ENCODE measurements at places on chromosomes 11 and 22.

GRCh38 chr22:28146401-28147314 is 227.6 kb upstream of the PITPNB start:
- no peak for DNase-seq

DNA sequence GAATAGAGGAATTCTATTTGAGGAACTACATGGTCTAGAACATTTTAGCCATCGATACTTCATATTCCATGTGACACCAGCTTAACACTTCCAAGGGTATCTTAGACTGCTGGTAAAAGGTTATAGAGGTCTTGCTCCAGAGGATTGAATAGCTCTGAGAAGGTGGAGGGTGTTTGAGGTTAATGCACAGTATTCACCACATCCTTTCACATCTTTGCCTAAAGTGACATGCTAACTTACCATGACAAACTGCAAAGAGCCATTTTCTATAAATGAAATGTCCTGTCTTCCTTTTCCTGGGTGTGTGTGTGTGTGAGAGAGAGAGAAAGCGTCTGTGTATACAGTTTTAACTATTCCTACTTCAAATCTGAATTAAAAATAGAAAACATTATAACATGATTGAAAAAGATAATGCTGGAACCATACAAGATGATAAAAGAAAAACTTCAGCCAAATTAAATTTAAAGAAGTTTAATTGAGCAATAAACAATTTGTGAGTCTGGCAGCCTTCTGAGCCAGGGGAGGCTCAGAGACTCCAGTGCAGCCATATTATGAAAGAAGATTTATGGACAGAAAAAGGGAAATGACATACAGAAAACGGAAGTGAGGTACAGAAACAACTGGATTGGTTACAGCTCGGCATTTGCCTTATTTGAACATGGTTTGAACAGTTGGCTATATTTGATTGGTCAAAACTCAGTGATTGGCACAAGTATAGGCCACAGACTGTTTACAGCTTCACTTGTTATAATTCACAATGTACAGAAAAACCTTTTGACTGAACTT is 320.9 kb upstream of the CCDC179 start:
- no peak for DNase-seq

DNA sequence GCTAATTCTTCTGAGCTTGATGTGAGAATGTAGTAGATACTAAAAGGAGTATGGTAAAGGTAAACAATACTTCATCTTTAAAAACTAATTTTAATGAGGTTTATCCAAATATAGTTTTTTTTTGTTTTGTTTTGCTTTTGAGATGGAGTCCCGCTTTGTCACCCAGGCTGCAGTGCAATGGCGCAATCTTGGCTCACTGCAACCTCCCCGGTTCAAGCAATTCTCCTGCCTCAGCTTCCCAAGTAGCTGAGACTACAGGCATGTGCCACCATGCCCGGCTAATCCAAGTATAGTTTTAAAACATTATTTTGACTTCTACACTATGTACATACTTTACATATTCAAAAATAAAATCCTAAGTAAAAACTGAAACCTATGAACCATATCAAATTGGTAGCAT is 4.1 kb downstream of the ZBTB44 start:
- no peak for DNase-seq

DNA sequence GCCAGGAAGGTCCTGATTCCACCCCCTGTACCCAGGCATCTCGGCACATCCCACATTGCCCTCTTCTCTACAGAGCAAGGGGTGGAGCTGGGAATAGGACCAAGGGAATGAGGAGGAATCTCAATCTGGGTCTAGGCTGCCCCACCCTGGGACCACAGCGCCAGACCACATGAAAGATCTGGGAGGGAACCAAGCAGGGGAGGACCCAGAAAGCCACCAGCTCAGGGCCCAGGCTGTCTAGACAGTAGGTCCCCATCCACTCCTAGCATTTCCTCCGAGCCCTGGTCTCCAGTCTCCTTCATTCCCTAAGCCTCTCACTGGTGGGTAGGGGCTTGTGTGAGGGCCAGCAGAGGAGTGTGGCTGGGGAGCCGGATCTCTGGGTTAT is 11.6 kb downstream of the PHLDB1 start:
- no peak for DNase-seq

DNA sequence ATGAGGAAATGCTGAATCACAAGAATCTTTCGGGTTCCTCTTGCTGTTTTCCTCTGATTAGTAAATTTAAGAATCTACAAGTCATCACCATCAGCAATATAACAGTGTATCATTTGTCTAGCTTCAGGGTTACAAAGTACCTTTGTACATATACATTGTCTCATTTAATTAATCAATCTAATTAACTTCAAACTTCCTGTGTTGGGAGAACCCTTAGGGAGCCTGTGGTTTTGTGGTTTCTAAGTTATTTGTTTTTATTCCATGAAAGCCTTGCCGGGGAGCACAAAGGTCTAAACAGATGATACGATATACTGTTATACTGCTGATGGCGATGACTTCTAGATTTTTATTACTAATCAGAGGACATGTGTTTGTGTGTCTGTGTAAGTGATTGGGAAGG is 41.0 kb downstream of the TIMP3 start:
- DNase-seq: no peak

- DNase-seq: no peak
Measured at GRCh38 chr11:85759915-85760314, 51.0 kb downstream of the SYTL2 start.

- DNase-seq: no peak
Measured at GRCh38 chr11:8809241-8809938, 101.6 kb upstream of the AKIP1 start.

DNA sequence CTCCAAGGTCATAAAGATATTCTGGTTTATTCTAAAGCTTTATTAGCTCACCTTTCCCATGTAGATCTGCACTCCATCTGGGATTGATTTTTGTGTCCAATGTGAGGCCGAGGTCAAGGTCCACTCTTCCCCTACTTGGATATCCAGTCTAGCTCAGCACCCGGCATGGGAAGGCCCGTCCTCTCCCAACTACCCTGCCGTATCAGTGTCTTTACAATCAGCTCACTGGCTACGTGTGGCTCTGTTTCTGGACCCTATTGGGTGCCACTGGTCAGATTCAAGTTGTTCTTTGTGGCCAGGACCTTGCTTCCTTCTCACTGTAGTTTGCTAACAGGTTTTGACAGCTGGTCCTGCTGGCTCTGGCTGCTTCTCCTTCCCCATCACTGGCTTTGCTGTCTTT is 30.9 kb downstream of the KCNQ1OT1 start:
- no peak for DNase-seq

GRCh38 chr11:97060184-97060583 is 670.4 kb downstream of the JRKL start:
- no peak for DNase-seq

DNA sequence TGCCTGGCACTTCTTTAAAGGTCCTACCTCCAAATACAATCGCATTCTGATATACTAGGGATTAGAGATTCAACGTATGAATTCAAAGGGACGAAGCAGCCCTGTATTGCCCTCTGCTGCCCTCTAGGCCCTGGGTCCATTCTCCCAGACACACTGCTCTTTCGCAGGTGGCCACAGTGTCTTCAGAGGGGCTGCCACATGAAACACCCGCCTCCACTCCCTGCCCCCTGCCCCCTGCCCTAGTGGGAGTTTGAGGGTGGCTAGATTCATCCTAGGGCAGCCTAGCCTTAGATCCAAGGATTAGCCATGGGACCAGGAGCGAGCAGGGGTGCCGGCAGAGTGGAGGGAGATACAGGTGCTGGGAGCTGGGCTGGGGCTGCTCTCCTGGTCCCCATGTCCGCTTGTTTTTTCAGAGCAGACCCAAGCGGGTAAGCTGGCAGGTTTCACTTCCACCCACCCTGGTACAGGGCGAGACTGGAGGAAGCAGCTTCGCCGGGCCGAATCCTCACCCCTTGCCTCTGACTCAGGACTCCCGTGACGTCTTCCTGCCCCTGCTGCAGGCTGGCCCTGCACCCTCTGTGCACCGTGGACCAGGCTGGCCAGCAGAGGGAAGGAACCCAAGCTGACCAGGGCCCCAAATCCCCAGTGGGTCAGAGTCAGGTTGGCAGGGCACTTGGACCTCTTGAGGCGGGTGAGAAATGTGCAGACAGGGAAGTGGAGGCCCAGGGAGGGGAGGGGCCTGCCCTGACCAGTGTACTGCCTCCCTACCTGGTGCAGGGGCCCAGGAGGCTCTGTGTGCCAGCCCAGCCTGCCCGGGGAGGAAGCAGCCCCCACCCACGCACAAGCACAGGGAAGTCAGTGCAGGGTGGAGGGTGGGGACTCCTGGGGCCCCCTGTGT is 28.4 kb upstream of the HMOX1 start:
- DNase-seq: no peak

DNA sequence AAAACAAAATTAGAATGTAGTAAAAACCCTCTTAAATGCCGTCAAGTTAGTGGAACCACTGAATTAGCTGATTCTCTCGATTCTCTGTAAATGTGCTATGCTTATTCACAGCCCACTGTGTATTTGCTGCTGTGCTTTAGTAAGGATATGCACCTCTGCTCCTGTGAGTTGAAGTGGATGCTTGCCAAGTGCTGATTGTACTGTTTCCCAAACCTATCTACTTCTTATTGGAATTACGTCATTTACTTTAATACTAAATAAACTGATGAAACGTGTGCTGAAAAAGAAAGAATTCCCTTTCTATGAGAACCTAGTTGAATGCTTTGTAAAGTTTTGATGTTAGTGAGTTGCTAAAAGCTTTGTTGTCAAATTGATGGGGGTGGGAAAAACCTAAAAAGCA is 158.4 kb downstream of the LRRC4C start:
- DNase-seq: no peak

DNA sequence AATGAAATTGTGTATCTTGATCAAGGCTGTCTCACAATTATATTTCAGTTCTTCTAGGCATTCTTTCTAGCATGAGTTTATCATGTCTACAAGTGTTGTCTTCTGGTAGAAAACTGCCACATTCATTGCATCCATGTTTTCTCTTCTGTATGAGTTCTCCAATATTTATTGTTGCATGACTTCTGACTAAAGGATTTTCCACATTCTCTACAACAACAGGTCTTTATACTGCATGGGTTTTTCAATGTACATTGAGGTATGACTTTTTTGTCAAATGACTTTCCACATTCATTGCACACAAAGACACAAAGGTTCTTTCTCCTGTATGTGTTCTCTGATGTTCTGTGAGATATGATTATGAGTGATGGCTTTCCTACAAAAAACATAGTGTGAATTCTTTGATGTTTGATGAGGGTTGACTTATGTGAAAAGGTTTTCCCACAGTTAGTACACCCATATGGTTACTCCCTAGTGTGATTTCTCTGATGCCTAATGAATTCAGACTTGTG is 890.6 kb upstream of the CNTN5 start:
- no peak for DNase-seq

DNA sequence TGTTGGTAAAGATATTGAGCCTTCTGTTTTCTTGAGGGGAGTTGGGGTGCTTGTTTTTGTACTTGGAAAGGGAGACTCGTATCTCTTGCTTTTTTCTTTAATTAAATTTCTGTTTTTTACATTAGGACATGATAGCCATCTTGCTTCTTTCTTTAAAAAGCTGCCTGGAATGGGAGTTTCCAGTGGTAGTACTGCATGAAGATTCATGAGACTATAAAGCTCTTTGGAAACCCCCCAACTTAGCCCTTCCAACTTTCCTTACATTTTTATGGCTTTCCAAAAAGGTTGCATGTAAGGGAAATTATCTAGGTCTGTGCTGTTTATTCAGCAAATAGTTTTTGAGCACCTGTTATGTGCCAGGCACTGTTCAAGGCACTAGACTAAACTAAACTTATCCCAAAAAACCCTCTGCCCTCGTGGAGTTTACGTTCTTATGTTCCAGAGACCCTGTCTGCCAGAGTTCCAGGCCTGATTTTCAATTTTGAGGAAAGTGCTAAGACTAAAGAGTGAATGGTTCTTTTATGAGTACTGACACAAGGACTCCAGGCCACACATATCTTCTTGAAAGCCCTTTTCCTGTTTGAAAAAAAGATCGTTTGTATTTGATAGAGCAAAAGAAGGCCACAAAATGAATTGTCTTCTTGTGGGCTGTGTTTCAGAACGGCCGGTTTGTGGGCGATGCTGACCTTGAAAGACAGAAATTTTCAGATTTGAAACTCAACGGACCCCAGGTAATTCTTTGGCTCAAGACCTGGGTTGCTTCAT is 31.9 kb downstream of the CTNND1 start:
- no peak for DNase-seq

- DNase-seq: no peak
Measured at GRCh38 chr22:38346506-38346905, 29.3 kb upstream of the CSNK1E start.

GRCh38 chr11:117633186-117633754 is 163.7 kb downstream of the DSCAML1 start:
- no peak for DNase-seq

GRCh38 chr11:11113626-11114025 is 239.4 kb downstream of the CSNK2A3 start:
- DNase-seq: no peak

GRCh38 chr11:324156-324555 is 3.5 kb upstream of the IFITM3 start:
- no peak for DNase-seq

- no peak for DNase-seq
Measured at GRCh38 chr11:86592047-86592591, 80.3 kb downstream of the ME3 start.

GRCh38 chr22:29914165-29914564 is 31.2 kb downstream of the MTMR3 start:
- no peak for DNase-seq

- DNase-seq: no peak
Measured at GRCh38 chr11:102751673-102752072, 26.9 kb upstream of the MMP8 start.

- DNase-seq: no peak
Measured at GRCh38 chr11:29087200-29087812, 929.5 kb downstream of the KCNA4 start.

- no peak for DNase-seq
Measured at GRCh38 chr11:69295995-69296889, 2.3 kb downstream of the MYEOV start.

DNA sequence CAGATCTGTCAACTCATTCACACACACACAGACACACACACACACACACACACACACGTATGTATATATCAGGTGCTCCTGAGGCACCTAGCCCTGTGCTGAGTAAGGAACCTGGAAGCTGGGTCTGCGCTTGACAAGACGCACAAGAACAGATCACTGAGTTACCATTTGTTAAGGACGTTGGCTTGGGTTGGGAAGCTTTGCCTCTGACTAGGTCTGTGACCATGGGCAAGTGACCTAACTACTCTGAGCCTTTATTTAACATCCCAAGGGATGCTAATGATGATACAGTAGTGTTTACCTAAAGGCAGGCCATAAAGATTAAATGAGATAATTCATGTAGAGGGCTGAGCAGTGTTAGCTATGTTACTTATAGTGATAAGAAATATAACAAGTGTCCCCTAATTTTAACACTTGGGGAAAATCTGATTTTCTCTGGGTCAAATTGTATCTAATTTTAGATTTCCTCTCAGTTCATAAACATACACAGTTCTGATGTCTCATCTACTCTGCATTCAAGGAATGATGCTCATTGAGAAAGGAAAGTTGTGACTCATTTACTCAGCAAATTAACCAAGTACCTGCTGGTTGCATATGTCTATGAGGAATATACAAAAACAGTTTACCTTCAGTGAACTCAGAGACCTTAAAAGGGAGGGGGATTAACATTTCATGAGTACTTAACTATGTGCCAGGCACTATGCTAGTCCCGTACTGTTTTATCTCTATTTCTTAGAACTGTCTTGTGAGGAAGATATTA is 13.6 kb downstream of the RNF185 start:
- no peak for DNase-seq
